NCI-H460 (cell line): ENCODE measurements at places on chromosomes 7 and 10. TPM values are rescaled to one million over a fixed set of nuclear protein-coding genes. Genes with fewer than 3 reads are reported as not detected.

LEP gene
- total RNA-seq, result not detected in 2 replicates

PAX4 gene
- total RNA-seq, result not detected in 2 replicates

PDZD8 gene
- total RNA-seq, result 38.6 and 42.8 TPM in 2 replicates

LIPN gene
- not detected in 2 replicates for total RNA-seq

SPDYE6 gene
- total RNA-seq, result not detected in 2 replicates

C10orf67 gene
- 0.09 TPM in 1 of 2 replicates, not detected in the other for total RNA-seq

TCAF1 gene
- total RNA-seq, result 37.4 and 38.1 TPM in 2 replicates

ADAM12 gene
- total RNA-seq, result 0.95 and 1.1 TPM in 2 replicates

SKIDA1 gene
- 1.3 TPM in 2 replicates for total RNA-seq
